ENCODE measurements at places on chromosomes 4 and X.
A peak's percentile ranks its signal among the peaks of the same experiment; 100 is the strongest.

GRCh38 chrX:46686003-46686645 is 72.8 kb downstream of the SLC9A7 start:
- no peaks in the 10 kb centered on the region for H3K4me1 ChIP-seq
- no peaks in the 10 kb centered on the region for H3K27me3 ChIP-seq
- no peaks in the 10 kb centered on the region for H3K36me3 ChIP-seq
- H3K27ac ChIP-seq, result no peak overlapping the region
- DNase-seq, result peak; percentile 33

GRCh38 chr4:107862658-107863057 is 37.9 kb downstream of the SGMS2 start:
- H3K36me3 ChIP-seq, result peaks cover 41% of the 10 kb centered on the region
- no peak overlapping the region for H3K27ac ChIP-seq
- H3K4me1 ChIP-seq, result peaks cover 7% of the 10 kb centered on the region
- DNase-seq, result no peak
- no peaks in the 10 kb centered on the region for H3K27me3 ChIP-seq
- H3K4me3 ChIP-seq, result no peak overlapping the region

- no peak for DNase-seq
- no peaks in the 10 kb centered on the region for H3K27me3 ChIP-seq
- H3K27ac ChIP-seq, result no peak overlapping the region
- H3K4me1 ChIP-seq, result no peaks in the 10 kb centered on the region
- no peak overlapping the region for H3K4me3 ChIP-seq
Measured at GRCh38 chrX:113514906-113515305, 674.3 kb upstream of the AMOT start.

- no peak for DNase-seq
- no peak overlapping the region for H3K27ac ChIP-seq
- H3K4me1 ChIP-seq, result peaks cover 42% of the 10 kb centered on the region
- H3K36me3 ChIP-seq, result no peaks in the 10 kb centered on the region
- H3K4me3 ChIP-seq, result no peak overlapping the region
Measured at GRCh38 chr4:86558797-86559196, 35.3 kb upstream of the PTPN13 start.

- peaks cover 22% of the 10 kb centered on the region for H3K27me3 ChIP-seq
- DNase-seq, result no peak
- H3K4me3 ChIP-seq, result no peak overlapping the region
- no peak overlapping the region for H3K27ac ChIP-seq
- no peaks in the 10 kb centered on the region for H3K4me1 ChIP-seq
Measured at GRCh38 chr4:57194068-57194611, 84.0 kb upstream of the IGFBP7 start.

DNA sequence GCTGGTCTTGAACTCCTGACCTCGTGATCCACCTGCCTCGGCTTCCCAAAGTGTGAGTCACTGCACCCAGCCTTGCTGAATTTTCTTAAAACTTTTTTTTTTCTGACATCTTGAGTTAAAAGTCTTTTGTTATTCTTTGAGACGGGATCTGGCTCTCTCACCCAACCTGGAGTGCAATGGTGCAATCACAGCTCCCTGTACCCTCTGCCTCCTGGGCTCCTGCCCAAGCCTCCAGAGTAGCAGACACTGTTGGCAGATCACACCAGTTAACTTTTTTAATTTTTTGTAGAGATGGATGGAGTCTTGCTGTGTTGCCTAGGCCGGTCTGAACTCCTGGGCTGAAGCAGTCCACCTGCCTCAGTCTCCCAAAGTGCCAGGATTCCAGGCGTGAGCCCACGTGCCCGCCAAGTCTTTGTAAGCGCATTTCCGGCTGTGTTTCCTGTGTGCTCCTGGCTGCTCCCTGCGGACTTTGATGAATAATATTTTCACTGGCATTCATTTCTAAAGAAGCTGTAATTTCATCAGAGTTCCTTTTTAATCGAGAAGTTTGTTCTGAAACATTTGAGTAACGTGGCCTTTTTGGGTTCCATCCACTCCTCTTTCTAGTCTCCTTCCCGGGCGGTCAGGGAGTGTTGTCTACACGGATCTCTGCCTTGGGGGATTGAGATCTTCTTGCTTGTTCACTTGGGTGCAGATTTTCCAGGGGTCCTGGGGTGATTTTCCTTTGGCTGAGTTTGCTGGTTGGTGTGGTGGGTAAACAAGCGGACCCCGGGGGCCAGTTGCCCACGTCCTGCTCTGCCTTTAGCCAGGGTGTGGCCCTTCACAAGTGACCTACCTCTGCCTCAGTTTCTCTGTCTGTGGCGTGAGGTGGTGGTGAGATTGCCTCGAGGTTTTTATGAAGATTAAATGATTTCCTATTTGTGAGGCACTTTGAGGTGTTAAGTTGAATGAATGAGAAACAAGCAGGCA is 44.4 kb downstream of the PCGF3 start:
- no peak overlapping the region for H3K27ac ChIP-seq
- DNase-seq, result no peak
- no peak overlapping the region for H3K4me3 ChIP-seq
- H3K27me3 ChIP-seq, result no peaks in the 10 kb centered on the region
- H3K4me1 ChIP-seq, result no peaks in the 10 kb centered on the region

DNA sequence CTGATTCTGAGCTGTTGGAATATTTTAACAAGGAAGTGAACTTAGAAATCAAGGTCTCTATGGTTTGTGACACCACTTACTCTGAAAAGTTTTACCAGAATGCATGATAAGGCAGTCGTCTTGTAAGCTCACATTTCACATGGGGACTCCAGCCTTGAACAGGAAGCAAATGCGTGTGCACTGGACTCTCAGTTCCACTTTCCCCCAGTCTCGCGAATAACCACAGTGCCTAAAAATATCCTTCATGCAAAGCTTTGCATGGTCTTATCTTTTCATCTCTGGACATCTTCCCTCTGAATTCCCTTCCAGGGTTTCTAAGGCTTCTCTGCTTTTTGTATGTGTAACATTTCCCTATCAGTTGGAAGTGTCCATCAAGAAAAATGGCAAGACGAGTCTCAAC is 581.8 kb downstream of the NLGN4X start:
- H3K4me1 ChIP-seq, result no peaks in the 10 kb centered on the region
- no peak overlapping the region for H3K4me3 ChIP-seq
- no peaks in the 10 kb centered on the region for H3K36me3 ChIP-seq
- no peak for DNase-seq

DNA sequence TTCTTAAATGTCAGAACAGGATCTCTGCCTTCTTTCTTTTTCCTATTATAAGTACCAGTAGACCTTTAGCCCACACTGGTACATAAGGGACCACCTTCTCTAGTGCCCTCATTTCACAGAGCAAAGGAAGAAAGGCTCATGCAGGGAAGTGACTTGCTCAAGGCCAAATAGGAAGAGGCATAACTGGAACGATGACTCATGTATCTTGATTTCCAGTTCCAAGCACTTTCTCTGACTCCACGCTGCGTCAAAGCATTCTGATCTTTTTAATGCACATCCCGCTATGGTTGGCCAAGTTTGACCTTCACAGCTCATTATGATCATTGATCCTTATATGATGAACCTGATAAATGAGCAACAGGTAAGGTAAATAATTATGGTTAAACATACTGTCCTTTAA is 542.0 kb downstream of the GBA3 start:
- H3K27me3 ChIP-seq, result no peaks in the 10 kb centered on the region
- no peak for DNase-seq
- H3K36me3 ChIP-seq, result no peaks in the 10 kb centered on the region
- no peaks in the 10 kb centered on the region for H3K4me1 ChIP-seq
- no peak overlapping the region for H3K27ac ChIP-seq

GRCh38 chrX:1264556-1264955 is 4.1 kb upstream of the CSF2RA start:
- no peaks in the 10 kb centered on the region for H3K27me3 ChIP-seq
- no peak overlapping the region for H3K4me3 ChIP-seq
- peak; percentile 69 for DNase-seq
- no peak overlapping the region for H3K27ac ChIP-seq
- peaks cover 9% of the 10 kb centered on the region for H3K4me1 ChIP-seq
- no peaks in the 10 kb centered on the region for H3K36me3 ChIP-seq

- H3K4me1 ChIP-seq, result no peaks in the 10 kb centered on the region
- H3K4me3 ChIP-seq, result no peak overlapping the region
- no peak for DNase-seq
- no peaks in the 10 kb centered on the region for H3K36me3 ChIP-seq
- H3K27ac ChIP-seq, result no peak overlapping the region
Measured at GRCh38 chr4:6524436-6524835, 50.6 kb upstream of the MAN2B2 start.

DNA sequence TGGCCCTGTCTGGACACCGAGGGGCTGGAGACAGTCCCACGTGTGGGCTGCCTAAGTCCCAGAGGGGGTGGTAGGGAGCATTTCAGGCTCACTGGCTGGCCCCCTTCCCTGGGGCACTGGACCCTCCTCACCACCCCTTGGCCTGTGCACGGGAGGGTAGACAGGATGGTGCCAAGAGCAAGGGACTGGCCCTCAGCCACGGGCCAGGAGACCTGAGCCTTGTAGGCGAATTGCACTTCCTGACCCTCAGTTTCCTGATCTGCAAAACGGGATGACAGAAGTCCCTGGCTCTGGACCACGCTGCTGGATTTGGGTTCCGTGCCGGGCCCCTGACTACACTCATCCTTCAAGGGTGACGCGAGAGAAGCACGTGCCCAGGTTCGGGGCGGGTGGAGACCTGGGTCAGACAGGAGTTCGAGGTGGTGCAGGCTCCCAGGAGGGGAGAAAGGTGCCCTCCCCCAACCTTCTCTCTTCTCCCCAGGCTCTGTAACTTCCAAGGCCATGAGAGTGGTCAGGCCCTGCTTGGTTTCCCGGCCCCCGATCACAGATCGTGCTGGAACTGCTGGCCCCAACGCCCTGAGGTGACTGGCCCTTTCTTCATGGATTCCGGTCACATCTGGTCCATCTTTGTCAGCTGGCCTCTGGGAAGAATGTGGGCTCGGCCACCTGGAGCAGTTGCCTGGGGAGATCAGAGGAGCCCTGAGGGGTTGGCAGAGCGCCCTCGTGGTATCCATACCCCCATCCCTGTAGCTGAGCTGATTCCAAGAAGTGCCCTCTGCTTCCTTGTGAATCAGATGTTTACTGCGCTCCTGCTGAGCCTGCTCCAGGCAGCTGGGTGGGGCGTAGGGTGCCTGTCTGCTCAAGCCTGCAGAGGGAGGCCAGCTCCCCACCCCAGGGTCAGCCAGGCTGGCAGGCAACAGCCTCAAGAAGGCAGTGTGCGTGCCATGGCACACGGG is 3.3 kb downstream of the SH3BP2 start:
- no peaks in the 10 kb centered on the region for H3K27me3 ChIP-seq
- peak; percentile 7 for DNase-seq
- peaks cover 17% of the 10 kb centered on the region for H3K36me3 ChIP-seq
- peak overlapping the region; percentile 65 for H3K4me3 ChIP-seq
- H3K27ac ChIP-seq, result peak overlapping the region; percentile 100

DNA sequence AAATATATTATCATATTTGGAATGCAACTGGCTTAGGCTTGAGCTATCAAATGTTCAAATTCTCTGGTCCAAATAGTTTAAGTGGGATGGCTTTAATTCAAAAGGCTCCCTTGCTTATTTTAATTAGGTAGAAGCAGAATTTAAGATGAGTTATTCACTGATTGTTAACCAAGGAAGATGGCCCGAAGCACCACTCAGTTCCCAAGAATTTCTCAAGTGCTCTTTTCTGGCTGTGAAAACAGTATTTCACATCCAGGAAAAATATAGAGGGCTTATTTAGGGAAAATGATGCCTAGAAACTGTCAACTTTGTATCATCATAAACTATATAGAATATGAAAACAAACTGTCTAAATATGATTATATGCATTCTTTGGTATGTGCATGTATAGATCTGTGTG is 246.5 kb upstream of the SFRP2 start:
- H3K27me3 ChIP-seq, result no peaks in the 10 kb centered on the region
- H3K4me1 ChIP-seq, result no peaks in the 10 kb centered on the region
- H3K27ac ChIP-seq, result no peak overlapping the region
- no peak overlapping the region for H3K4me3 ChIP-seq
- H3K36me3 ChIP-seq, result no peaks in the 10 kb centered on the region
- DNase-seq, result no peak

DNA sequence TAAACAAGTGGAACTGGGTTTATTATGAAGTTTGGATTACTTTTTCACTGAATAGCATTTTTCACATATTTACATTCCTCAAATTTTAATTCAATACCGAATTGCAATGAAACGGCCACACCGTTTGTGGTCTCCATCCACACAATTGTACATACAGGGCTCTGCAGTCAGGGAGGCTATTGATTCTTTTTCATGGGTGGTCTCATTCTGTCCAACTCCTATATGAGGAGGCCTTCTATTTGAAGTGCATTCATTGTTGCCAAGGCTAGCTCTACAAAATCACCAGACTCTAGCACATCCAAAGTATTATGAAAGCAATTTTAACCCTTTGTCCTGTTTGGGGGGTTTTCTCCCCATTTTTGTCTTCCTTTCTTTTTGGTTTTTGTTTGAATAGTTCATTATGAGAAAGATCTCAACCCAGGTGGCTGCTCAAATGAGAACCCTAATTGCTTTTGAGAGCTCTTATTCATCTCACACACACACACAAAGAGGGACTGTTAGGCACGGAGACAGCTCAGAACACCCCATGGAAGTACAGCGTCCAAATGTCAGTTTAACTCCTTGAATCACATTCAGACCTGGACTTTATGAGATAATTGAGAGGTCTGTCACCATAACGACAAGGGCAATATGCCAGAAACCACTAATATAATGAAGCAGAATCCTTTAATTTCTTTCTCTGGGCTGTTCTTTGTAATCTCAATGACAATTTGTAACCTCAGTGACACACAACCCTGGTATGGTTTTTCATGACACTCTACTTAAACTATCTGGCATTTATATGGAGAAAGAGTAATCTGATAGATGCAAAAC is 79.4 kb downstream of the NLGN4X start:
- H3K4me3 ChIP-seq, result no peak overlapping the region
- no peaks in the 10 kb centered on the region for H3K4me1 ChIP-seq
- H3K27ac ChIP-seq, result no peak overlapping the region
- no peak for DNase-seq

GRCh38 chr4:70613306-70614183 is 15.0 kb upstream of the ENAM start:
- peaks cover 5% of the 10 kb centered on the region for H3K4me1 ChIP-seq
- DNase-seq, result no peak
- H3K27me3 ChIP-seq, result no peaks in the 10 kb centered on the region
- H3K36me3 ChIP-seq, result no peaks in the 10 kb centered on the region
- no peak overlapping the region for H3K27ac ChIP-seq

- no peak overlapping the region for H3K4me3 ChIP-seq
- no peak for DNase-seq
- H3K4me1 ChIP-seq, result no peaks in the 10 kb centered on the region
- H3K27me3 ChIP-seq, result no peaks in the 10 kb centered on the region
- no peaks in the 10 kb centered on the region for H3K36me3 ChIP-seq
- H3K27ac ChIP-seq, result no peak overlapping the region
Measured at GRCh38 chrX:2228536-2228935, 272.2 kb downstream of the DHRSX start.

GRCh38 chr4:160159457-160159856 is 1056.6 kb downstream of the RAPGEF2 start:
- DNase-seq, result no peak
- H3K36me3 ChIP-seq, result no peaks in the 10 kb centered on the region
- H3K27me3 ChIP-seq, result no peaks in the 10 kb centered on the region

DNA sequence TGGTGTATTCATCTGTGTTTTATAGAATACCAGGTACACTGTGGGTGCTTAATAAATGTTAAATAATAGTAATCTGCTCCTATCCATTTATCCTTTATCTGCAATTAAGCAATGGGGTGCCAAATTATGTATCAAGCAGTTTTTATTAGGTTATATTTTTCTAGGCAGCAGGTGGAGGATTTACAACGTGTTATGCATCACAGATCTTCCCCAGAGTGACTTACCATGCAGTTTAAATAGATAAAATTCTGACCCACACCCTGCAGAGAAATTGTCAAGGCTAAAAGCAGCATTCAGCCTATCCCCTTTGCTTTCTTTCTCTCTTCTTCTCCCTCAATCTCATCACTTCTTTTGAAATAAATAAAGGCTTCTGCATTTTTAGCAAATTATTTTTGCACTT is 306.4 kb downstream of the CXXC4 start:
- H3K36me3 ChIP-seq, result no peaks in the 10 kb centered on the region
- no peak overlapping the region for H3K4me3 ChIP-seq
- H3K27ac ChIP-seq, result no peak overlapping the region
- H3K27me3 ChIP-seq, result no peaks in the 10 kb centered on the region
- DNase-seq, result no peak
- no peaks in the 10 kb centered on the region for H3K4me1 ChIP-seq
